ENCODE measurements at places on chromosomes 3 and 15.

GRCh38 chr3:31890742-31891469 lies 90.2 kb downstream of the OSBPL10 start:
- DNase-seq, result no peak

DNA sequence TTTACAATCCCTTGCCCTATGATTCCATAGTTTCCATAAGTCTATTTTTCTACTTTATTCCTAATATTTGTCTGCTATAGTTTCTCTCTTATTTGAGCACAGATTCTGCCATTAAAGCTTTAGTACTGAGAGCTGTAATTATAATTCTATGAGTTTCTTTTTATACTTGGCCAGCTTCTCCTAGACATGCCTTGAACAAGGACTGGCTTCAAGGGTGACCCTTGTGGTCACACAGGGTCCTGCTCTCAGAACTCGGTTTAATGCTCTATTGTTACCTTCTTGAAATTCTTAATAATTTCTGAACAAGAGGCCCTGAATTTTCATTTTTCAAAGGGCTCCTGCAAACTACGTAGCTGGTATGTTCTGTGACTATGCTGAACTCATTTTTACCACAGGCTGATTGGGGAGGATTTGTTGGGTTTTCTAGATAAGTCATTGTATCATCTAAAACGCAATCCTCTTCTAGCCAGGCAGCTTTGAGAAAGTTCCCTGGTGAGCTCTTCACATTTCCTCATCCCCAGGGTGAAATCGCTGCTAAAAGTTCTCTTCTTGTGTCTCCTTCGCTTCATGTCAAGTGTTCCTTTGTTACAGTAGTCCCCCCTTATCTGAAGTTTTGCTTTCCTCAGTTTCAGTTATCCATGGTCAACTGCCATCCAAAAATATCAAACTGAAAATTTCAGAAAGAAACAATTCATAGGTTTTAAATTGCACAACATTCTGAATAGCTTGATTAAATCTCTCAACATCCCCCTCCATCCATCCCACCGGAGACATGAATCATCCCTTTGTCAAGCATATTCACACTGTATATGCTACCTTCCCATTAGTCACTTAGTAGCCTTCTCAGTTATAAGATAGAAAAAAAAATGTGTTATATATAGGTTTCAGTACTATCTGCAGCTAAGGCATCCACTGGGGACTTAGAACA lies 12.6 kb upstream of the PLCL2 start:
- no peak for DNase-seq

DNA sequence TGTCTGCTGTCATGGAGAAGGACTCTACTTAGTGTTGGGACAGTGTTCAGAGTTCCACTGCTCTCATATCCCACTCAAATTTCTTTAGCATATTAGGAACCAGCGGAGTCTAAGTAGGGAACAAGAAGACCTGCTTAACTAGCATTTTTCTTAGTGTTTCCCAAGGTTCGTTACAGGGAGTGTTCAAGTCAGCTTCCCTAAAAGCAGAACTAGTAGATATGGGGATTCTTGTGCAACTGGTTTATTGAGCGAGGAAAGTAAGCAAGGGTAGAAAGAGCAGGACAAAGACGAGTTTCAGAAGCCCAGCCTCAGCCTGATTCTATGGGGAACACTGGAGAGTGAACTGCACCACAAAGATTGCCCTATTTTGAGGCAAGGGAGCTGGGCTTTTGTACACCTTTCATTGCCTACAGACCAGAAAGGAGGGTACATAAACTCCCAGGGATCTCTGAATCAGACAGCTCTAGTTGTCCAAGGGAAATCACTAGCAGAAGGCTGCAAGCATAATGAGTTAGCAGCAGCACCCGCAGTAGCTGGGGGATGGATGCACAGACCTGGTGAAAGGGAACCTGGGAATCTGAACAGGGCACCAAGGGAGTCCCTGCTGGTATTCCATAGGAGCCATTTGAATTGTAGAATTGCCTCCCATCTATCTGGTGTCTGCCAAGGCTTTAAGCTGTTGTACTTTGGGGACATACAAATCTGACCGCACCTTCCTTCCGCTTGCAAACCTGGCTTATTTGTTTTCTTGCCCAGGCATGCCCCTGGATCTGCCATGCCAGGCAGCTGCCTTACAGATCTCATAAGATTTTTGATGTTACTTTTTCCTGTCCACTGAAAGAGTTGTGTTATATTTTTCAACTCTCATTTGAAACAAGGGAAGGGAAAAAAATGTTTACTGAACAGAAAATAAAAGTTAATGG lies 15.1 kb downstream of the CMTM7 start:
- no peak for DNase-seq

- no peak for DNase-seq
Observed at GRCh38 chr3:178297740-178298139, 238.5 kb upstream of the KCNMB2 start.

- no peak for DNase-seq
Observed at GRCh38 chr15:73120269-73120668, 68.0 kb downstream of the NEO1 start.

DNA sequence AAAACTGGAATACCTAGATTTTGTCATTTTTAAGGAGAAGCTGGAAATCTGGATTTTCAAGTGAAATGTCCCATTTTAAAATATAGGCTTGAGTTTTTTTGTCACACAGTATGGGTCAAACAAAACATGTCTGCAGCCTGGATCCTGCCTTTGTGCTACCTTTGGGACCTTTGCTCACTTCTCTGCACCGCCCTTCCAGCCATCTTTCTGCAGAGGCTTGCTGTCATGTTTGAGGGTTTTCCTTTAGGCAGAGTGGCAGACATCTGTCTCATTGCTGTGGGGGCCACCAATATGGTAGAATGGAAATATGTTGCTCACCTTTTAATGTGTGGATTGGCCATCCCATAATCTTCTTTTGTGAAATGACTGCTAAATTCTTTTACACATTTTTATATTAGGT lies 136.3 kb downstream of the EEFSEC start:
- no peak for DNase-seq

- DNase-seq, result peak; percentile 59
Observed at GRCh38 chr15:63466378-63467192, 37.8 kb upstream of the USP3 start.
